HCT116 (cell line): ENCODE measurements at places on chromosomes 2 and 18.
A peak's percentile ranks its signal among the peaks of the same experiment; 100 is the strongest.

- no peak for DNase-seq
- H3K27me3 ChIP-seq = no peaks in the 10 kb centered on the region
- no peak overlapping the region for H3K4me3 ChIP-seq
- H3K4me1 ChIP-seq = no peaks in the 10 kb centered on the region
Observed at GRCh38 chr2:151056870-151057269, 204.8 kb downstream of the RBM43 start.

DNA sequence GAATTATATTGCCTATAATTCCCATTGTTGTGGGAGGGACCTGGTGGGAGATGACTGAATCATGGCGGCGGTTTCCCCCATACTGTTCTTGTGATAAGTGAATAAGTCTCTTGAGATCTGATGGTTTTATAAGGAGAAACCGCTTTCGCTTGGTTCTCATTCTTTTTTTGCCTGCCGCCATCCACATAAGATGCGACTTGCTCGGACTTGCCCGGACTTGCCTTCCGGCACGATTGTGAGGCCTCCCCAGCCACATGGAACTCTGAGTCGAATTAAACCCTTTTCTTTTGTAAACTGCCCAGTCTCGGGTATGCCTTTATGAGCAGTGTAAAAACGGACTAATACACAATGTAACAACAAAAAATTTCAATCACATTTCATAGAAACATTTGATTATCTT is 115.8 kb downstream of the C2orf74 start:
- H3K27ac ChIP-seq = peak overlapping the region; percentile 28; the same call in 1 of the 2 replicates
- peaks cover 25% of the 10 kb centered on the region for H3K36me3 ChIP-seq
- H3K4me3 ChIP-seq = no peak overlapping the region
- H3K27me3 ChIP-seq = no peaks in the 10 kb centered on the region
- DNase-seq = no peak
- no peaks in the 10 kb centered on the region for H3K4me1 ChIP-seq

GRCh38 chr18:77098029-77098428 is 34.6 kb downstream of the MBP start:
- no peak for DNase-seq
- peaks cover 4% of the 10 kb centered on the region; the same call in 1 of the 2 replicates for H3K36me3 ChIP-seq
- peaks cover 28% of the 10 kb centered on the region for H3K4me1 ChIP-seq
- no peaks in the 10 kb centered on the region for H3K27me3 ChIP-seq

DNA sequence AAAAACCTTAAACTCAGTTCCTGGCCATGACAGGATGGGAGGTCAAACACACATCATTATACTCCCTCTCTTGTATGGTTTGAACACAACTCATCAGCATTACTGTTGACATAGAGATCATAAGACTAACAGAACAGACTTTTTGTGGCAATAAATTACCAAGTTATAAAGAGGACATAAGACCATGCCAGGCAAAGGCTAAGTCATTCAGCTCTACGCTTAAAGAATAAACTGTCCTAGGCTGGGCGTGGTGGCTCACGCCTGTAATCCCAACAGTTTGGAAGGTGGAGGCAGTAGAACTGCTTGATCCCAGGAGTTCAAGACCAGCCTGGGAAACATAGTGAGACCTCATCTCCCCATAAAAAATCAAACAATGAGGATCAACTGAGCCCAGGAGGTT is 16.4 kb downstream of the NLRC4 start:
- no peaks in the 10 kb centered on the region for H3K4me1 ChIP-seq
- no peaks in the 10 kb centered on the region for H3K27me3 ChIP-seq
- H3K27ac ChIP-seq = no peak overlapping the region
- no peaks in the 10 kb centered on the region for H3K36me3 ChIP-seq
- no peak overlapping the region for H3K4me3 ChIP-seq

GRCh38 chr2:216298719-216299495 is 73.4 kb downstream of the MARCHF4 start:
- H3K4me3 ChIP-seq = no peak overlapping the region
- H3K4me1 ChIP-seq = peaks cover 4% of the 10 kb centered on the region; the same call in 1 of the 2 replicates
- no peaks in the 10 kb centered on the region for H3K36me3 ChIP-seq
- H3K27me3 ChIP-seq = peaks cover 12% of the 10 kb centered on the region; the same call in 1 of the 2 replicates
- DNase-seq = no peak

DNA sequence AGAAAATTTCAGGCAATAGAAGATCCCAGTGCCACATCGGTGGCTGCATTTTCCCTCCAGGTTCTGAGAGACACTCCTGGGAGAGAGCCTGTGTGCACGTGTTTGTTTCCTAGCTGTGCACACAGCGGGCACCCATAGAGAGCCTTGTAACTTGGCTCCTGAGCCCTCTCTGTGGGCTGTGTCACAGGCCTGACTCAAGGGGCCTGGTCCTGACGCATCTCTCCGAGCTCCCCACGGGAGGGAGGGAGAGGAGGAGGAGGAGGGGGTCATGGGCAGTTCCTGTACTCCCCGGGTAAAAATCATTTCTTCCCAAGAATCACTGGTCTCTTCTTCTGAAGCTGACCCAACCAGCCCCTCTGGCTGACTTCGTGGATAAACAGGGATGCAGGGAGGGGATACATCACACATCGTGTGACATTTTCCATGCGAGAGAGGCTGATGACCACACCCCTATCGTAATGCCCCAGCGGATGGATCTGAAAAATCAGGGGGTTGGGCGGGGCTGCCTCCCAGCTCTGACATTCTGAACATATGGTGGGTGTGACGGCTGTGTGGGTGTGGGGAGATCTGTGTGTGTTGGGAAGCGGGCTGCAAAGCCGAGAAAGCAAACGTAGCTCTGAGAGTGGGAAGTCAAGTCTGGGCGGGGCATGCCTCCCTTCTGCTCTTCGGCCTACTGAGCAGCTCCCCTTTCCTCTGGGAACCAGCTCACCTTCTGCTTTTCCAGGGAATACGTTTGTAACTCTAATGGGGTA is 308.3 kb upstream of the HS6ST1 start:
- no peaks in the 10 kb centered on the region for H3K4me1 ChIP-seq
- peaks cover 4% of the 10 kb centered on the region; the same call in 1 of the 2 replicates for H3K27me3 ChIP-seq
- DNase-seq = no peak
- no peak overlapping the region for H3K27ac ChIP-seq
- no peak overlapping the region for H3K4me3 ChIP-seq

DNA sequence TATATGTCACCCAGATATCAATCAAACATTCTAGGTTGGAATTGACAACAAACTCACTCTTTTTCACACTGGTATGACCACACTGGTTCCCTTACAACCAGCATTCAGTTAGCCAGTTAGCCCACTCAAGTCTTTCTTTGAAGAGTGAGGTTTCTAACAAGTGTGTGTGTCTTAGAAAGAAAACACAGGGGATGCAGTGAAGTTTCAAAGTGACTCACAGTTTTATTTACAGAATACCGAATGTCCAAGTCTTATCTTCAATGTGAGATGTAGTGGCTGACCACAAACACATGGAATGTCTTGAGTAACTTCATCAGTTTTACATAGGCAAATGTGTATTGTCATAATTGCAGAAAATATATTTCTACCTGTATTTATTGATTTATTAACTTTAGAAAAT is 274.7 kb upstream of the HNMT start:
- H3K4me3 ChIP-seq = no peak overlapping the region
- no peak overlapping the region for H3K27ac ChIP-seq
- DNase-seq = no peak
- H3K4me1 ChIP-seq = no peaks in the 10 kb centered on the region
